ENCODE measurements at places on chromosomes 4 and X. TPM values are rescaled to one million over a fixed set of nuclear protein-coding genes. Genes with fewer than 3 reads are reported as not detected.

DNA sequence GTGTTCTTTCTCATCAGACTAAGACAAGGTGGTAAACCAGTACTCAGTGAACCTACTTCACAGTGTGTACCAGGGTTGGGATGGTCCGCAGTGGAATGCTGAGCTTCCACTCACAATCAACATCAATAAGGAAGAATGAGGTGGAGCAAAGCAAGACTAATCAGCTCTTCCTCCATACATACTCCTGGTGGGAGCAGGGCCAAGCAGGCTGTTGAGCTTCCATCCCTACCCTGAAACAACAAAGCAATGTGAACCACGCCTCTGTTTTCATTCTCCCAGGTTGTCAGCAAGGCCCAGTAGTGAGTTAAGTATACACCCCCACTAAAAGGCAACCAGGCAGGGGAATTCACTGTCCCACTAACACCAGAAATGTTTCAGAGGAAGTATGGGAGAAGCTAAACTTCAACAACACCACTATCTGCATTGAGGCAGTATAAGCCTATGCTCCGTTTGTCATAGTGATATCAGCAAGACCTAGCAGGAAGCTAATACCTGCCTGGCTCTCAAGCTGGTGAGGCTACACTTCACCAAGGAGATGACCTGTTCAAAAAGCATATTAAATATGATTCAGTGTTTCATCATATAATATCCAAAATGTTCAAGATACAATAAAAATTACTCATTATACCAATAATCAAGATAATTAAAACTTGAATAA, 109.5 kb downstream of the DDX60 start:
- no peaks in the 10 kb centered on the region for H3K27me3 ChIP-seq
- H3K36me3 ChIP-seq: no peaks in the 10 kb centered on the region
- no peak overlapping the region for H3K4me3 ChIP-seq
- no peak overlapping the region for H3K27ac ChIP-seq

DNA sequence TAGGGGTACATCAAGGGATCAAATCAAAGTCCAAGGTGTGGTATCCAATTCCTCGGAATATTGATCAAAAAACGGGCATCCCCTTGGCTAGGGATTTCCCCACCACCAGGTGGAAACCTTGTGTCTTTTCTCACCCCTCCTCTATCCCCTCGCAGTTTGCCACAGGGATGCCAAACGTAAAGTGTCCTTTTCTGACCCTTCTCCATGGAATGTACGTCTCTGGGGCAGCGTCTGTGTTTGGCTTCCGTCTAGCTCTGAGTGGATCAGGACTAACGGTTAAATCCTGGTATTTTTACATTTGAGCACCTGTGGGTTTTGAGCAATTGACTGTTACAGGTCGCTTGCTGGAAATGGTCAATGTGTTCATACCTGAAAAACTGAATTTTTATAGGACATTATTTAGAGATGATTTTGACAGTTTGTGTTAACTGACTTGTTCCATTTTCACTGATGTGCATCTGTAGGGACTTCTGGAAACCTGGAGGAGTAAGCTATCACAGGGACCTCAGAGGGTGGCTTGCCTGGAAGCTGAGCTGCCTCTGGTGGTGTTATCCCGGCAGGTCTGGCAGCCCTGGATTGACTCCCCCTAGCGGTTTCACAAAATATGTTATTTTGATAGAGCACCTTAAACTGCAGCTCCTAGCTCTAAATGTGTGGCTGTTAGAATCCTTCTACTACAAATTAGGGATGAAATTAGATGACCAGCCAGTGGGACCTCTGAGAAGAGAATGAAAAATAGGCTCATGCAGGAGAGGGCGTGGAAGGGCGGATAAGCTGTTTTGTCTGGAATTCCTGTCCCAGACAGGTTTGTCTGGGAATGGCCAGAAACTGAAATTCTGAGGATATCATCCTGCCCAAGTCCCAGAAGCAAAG, 8.8 kb upstream of the MGST2 start:
- H3K4me1 ChIP-seq: no peaks in the 10 kb centered on the region
- no peaks in the 10 kb centered on the region for H3K27me3 ChIP-seq
- H3K36me3 ChIP-seq: no peaks in the 10 kb centered on the region
- no peak overlapping the region for H3K4me3 ChIP-seq
- DNase-seq: no peak
- H3K27ac ChIP-seq: no peak overlapping the region

Gene FRAS1
- total RNA-seq: 13.4 TPM

DNA sequence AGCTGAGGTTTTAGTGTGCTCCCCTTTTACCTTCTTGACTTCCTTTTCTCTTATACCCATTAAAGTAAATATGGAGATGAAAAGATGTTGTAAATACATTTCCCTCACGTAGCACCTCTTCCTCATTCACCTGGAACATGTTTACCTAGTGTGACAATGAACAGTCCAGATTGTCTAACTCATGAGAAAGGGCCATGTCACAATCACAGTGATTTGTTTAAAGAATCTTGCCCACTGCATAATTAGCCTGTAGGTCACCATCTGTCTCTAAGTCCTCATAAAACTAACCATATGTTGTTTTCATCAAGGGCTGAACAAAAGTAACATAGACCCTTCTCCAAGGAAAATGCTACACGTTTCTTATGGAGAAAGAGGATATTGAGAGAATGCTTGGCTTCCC, 85.7 kb downstream of the TSPAN5 start:
- DNase-seq: no peak
- no peak overlapping the region for H3K27ac ChIP-seq
- peaks cover 3% of the 10 kb centered on the region for H3K4me1 ChIP-seq
- H3K4me3 ChIP-seq: no peak overlapping the region
- H3K27me3 ChIP-seq: no peaks in the 10 kb centered on the region

Gene SSX2
- not detected for total RNA-seq

DNA sequence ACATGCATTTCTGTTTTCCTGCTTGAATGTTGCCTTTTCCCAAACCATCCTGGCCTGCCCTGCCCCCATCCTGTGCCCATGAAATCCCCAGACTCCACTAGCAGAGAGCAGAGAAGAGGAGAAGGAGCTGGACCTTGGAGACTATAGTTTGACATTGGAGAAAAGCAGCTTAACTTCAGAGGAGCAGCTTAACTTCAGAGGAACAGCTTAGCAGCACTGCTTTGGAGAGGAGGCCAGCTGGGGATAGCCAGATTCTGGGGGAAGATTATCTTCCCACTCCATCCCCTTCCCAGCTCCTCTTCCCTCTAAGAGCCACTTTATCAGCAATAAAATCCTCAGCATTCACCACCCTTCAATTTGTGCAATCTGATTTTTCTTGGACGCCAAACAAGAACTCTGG, 443.0 kb downstream of the PCDH10 start:
- no peak overlapping the region for H3K27ac ChIP-seq
- DNase-seq: no peak
- no peaks in the 10 kb centered on the region for H3K27me3 ChIP-seq

DNA sequence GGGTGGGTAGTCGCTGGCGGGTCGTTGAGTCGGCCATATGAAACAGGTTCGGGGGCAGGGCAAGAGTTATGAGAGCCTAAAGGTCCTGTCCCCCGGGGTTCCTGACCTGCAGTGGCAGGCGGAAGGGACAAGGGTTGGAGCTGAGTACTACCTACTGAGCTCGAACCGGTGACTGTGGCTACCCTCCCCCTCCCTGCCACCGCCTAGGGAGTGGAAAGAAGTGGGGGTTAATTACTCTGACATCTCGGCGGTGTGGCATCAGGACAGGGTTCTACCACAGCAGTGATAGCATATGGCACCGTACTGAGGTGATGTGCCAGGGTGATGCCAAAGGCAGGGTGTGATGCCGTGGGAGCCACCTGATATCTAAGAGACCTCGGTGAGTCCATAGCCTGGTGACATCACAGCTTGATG, 307 bp downstream of the ATG4A start:
- no peak for DNase-seq
- peak overlapping the region; percentile 70 for H3K4me3 ChIP-seq
- peaks cover 12% of the 10 kb centered on the region for H3K4me1 ChIP-seq

DNA sequence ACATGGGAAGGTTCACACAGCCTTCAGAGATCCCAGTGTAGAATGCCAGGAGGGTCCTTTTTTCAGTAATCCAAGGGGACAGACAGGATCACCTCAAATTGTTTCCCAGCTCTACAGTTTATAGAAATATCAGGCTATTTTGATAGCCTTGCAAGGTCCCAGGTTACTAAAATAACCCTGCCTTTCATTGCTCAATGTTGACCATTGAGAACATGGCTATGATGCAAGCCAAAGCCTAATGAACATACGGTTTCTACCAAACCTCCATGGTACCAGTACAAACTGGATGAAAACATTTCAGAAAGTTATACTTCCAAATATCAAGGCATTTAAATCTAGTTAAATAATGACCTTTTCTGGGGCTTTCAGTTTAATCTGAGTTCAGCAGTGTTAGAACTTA, 151.5 kb downstream of the PLS3 start:
- H3K27ac ChIP-seq: no peak overlapping the region
- DNase-seq: no peak
- no peaks in the 10 kb centered on the region for H3K27me3 ChIP-seq
- H3K4me1 ChIP-seq: no peaks in the 10 kb centered on the region
- no peak overlapping the region for H3K4me3 ChIP-seq

Gene TMEM185A
- 32.3 TPM for total RNA-seq
